ENCODE measurements at places on chromosomes 16 and 17. TPM values are rescaled to one million over a fixed set of nuclear protein-coding genes. Genes with fewer than 3 reads are reported as not detected.
A peak's percentile ranks its signal among the peaks of the same experiment; 100 is the strongest.

- no peak for DNase-seq
These were observed 8.0 kb downstream of the CLUH start for GRCh38 chr17:2703606-2704005.

- DNase-seq, result peak; percentile 63
These were observed 54.8 kb downstream of the VAC14 start for GRCh38 chr16:70746040-70746707.

DNA sequence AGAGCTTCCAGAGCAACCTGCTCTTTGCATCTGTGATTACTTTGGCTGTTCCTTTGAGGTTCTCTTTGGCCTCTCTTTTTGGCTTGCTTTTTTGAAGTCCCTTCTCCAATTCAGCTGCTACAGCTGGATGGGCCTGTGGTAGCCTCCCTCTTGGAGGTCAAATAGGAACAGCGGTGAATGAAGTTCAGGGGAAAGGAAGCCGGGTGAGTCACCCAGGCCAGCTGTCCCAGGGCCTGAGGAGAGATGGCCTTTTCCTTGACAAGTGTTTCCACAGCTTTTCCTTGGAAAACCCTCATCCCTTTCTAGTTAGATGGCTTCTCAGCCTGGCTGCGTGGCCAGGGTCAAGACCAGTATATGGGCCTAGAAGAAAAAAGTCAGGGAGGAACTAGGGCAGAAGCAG lies 103.1 kb downstream of the STX8 start:
- DNase-seq, result no peak

DNA sequence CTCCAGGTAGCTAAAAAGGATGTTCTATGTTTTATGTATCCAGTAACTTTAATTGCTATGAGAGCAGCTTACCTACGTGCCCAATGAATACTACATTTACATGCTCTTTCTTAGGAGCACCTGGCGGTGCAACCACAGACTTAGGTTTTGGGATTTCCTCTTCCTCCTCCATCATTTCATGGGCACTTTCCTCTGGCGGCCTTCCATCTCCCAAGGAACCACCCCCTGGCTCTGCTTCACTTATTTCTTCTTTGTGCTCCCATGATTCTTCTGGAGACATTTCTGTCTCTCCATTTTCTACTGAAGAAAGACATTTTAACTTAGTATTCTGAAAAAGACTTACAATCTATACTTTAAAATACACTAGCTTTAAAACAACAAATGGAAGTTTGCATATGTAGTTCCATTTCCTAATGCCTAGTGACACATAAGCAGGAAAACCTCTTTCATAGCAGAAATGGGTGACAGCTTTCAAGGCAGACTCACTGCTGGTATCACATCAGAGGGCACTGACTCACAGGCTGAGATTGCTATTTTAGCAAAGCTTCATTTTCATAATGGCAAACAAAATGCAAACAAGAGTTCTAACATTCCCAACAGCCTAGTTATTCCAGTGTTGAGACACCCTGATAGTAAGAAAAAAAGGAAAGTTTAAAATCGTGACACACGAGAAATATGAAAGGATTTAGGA lies 19.1 kb downstream of the GSPT1 start:
- DNase-seq, result no peak

DNA sequence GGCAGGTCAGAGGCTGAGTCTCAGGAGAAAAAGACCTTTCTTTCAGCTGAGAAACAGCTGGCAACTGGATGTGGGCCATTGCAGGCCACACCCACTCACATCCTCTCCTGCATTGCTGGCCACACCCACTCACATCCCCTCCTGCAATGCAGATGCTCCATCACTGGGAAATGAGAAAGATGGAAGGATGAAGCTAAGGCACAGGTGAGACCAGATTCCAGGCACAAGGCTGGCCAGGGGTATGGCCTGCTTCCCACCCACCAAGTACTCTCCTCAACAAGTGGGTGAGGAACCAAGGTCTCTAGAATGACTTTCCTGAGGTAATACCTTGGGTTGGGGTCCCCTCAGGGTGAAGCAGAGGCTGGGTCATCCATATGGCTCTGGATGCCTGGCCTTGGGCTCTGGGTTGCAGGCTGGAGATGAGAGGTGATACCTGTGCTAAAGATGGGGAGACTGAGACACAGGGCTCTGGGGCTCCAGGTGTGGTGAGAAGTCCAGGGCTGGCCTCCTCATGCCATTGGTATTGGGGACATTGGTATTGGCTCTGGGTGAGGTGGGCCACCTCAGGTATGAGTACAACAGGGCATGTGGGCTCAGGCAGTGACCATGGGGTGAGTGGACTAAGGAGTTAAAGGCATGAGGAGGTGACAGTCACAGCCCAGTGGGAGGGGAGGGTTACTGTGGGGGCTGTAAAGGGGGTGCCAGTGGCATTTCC lies 1726.8 kb downstream of the TP53TG3F start:
- no peak for DNase-seq

- DNase-seq, result no peak
These were observed 549 bp downstream of the SLC26A11 start for GRCh38 chr17:80220736-80221215.

- no peak for DNase-seq
These were observed 202.8 kb upstream of the C16orf82 start for GRCh38 chr16:26863931-26864330.

DNA sequence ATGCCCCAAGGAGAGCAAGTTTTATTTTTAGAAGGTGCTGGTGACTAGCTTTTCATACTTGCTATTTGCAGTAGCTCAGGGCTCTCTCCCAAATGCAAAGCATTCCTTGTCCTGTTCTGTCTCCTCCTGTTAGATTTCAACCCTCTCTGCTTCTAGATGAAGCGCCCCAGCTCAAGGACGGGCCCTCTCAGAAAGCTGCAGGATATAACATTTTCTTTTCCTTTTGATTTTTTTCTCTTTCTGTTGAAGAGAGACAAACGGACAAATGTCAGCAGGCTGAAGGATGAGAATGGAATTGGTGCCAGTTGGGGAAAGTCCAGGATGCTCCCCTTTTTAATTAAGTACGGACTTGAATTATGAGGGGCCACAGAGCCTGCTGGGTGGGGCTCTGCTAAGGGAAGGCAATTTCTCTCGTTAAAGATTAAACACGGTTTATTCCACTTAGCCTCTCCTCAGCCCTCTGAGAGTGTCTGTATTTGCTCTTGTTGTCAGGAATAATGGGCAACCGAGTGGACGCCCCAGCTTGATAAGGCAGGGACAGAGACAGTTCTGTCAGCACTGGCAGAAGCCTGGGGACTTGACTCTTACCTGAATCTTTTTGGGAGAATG lies 6.2 kb upstream of the ETV4 start:
- no peak for DNase-seq

DNA sequence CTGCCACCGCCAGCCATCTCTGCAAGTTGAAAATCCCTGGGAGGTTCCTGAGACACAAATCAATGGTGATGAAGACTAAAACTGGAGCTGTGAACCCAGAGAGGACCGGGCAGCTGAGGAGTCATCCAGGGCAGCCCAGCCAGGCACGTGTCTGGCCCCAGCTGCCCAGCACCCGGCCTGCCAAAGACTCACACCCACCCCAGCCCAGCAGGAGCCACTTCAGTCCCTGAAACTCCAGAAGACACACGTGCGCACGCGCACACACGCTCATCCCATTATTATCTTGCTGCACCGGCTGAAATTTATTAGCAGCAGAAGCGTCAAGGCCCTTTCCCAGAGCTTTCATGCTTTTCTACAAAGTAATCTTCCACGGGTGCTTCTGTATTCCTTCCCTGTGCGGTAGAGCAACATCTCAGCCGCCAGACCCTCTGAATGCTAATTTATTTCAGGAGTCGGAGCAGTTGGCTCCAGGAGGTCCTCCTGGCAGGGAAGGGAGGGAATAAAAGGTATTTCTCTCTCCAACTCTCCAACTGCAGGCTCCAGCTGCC lies 59.8 kb upstream of the RBFOX3 start:
- DNase-seq, result no peak

DNA sequence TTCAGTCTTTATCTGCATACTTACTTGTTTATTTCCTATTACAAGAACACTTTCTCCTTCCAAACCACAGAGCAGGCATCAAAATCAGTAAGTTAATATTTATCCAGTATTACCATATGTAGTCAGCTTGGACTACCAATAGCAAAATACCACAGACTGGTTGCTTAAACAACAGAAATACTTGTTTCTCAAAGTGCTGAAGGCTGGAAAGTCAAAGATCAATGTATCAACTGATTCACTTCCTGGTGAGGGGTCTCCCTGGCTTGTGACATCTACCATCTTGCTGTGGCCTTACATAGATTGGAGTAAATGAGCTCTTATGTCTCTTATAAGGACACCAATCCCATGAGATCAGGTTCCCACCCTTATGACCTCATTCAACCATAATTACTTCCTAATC lies 2.6 kb downstream of the STXBP4 start:
- no peak for DNase-seq

GRCh38 chr16:61243954-61244353 lies 792.3 kb downstream of the CDH8 start:
- no peak for DNase-seq

GRCh38 chr17:52213451-52213850 lies 54.9 kb upstream of the CA10 start:
- no peak for DNase-seq

DNA sequence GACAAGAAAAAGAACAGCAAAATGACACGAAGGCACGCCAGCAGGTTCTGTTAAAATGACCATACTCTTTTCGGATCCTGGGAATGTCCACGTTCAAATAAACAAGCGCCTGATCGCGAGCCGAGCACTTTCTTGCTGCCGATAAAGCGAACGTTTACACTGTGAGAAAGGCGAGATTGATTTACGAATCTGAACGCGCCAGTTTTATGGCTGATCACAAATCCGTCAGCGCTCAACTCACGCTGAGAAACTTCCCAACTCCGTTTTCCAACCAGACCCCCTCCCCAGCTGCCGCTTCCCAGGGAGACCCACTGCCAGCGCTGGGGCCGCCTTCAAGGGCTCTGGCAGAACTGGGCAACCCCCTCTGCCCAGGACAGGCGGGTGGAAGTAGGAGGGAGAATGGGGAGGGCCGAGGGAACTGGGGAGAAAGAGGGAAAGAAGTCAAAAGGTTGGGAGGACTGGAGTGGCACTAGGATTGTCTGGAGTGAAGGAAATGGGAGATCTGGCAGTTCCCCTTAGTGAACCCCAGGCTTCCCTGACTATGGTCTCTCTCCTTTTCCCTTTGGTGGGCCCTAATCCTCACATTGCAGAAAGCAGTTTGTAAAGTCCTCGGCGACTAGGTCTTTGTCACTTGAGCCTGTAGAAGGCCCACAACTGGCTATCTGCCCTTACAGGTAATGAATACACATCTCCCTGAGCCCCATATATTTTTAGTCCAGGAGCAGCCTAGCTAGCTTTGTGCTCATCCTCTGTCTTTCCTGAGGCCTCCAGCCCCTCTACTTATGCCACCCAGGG lies 6.9 kb downstream of the HOXB4 start:
- DNase-seq, result no peak

- no peak for DNase-seq
These were observed 6.1 kb upstream of the RNF157 start for GRCh38 chr17:76246080-76247066.

DNA sequence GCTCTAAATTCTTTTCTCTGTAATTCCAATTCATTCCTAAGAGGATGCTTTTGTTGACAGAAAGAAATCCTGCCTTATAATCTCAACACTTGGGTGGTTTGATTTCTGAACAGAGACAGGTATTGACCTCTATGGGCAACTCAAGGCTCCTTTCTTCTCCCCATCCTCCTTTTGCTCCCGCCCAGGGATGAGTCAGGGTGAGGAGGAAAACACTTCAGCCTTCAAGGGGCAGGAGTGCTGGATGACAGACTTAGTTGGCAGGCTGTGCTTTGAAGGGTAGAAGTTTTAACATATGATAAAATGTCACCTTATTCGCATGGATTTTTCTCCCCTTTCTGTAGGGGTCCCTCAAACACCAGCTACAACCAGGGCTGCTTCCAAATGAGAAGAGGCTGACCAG lies 16.7 kb upstream of the TOM1L1 start:
- no peak for DNase-seq

- DNase-seq, result no peak
These were observed 42.1 kb downstream of the TSC2 start for GRCh38 chr16:2089706-2090480.

- DNase-seq, result no peak
These were observed 75.4 kb upstream of the ZNF750 start for GRCh38 chr17:82915010-82915756.

- DNase-seq, result no peak
These were observed 79.0 kb downstream of the HS3ST3A1 start for GRCh38 chr17:13522749-13523148.

DNA sequence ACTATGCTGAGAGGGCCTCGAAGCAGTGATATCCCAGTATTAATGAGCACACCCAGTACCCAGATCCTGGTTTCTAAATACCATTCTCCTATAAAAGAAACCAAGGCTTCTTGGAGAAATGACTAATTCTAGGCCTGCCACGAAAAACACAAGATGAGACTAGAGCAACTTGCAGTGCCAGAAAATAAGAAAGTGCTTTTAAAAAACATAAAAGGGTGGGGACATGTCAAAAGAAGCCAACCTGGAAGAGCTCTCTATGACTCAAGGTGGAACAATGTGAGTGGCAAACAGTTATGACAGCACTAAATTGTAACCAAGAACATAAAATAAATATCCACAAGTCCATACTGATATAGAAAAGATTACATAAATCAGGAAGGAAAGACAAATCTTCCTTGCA lies 153.2 kb upstream of the KCNJ18 start:
- no peak for DNase-seq

GRCh38 chr17:57842280-57842679 lies 7.6 kb downstream of the MRPS23 start:
- no peak for DNase-seq

DNA sequence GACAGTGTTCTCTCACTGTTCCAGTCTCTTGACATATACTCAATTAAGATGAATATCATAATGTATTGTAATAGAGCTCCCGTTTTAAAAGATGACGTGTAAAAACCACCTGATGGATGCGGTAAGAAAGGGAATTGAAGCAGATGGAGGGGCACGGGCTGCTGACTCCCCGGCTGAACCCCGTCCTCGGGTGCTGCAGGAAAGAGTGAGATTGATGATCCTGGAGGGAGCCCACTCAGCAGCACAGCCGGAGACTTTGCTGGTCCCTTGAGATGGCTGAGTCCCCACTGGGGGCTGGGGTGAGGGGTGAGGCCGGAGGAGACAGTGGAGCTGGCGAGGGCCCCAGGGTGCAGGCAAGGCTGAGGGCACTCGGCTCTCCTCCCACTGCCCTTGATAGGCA lies 217.4 kb downstream of the RPTOR start:
- no peak for DNase-seq

- DNase-seq, result no peak
These were observed 1.3 kb downstream of the RASL10B start for GRCh38 chr17:35732806-35733136.

DNA sequence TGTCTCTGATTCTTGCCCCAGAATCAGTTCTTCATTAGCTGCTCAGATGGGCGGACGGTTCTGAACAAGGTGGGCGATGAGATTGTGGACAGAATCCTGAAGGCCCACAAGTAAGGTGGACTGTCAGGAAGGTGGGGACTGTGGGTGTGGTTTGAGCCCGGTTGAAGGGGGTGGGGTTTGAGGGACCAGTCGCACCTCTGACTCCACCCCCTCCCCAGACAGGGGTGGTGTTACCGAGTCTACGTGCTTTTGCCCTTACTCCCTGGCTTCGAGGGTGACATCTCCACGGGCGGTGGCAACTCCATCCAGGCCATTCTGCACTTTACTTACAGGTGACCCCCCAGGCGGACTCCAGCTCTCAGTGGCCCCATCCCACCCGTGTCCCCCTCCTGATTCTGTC lies 11.3 kb downstream of the PLD2 start:
- DNase-seq, result no peak

The KCNH6 gene
- total RNA-seq, result not detected

The SPIRE2 gene
- 19.9 TPM for total RNA-seq

The G6PC1 gene
- total RNA-seq, result 17.3 TPM

The ZNF750 gene
- total RNA-seq, result not detected

The KRTAP4-3 gene
- not detected for total RNA-seq

The UBE2G1 gene
- total RNA-seq, result 70.1 TPM

The CACNA1H gene
- 133 TPM for total RNA-seq

The SLFN11 gene
- 12.3 TPM for total RNA-seq

The SNAI3 gene
- total RNA-seq, result 1.9 TPM

Measured in mucosa of gallbladder (tissue), 1 donor.